Stimulated activated CD4-positive, alpha-beta T cell treated with anti-CD3 and anti-CD28 coated beads, Interleukin-2, amount 100 ng/mL, for 4 hours (primary cell): ENCODE measurements at places on chromosomes 13 and 19.

DNA sequence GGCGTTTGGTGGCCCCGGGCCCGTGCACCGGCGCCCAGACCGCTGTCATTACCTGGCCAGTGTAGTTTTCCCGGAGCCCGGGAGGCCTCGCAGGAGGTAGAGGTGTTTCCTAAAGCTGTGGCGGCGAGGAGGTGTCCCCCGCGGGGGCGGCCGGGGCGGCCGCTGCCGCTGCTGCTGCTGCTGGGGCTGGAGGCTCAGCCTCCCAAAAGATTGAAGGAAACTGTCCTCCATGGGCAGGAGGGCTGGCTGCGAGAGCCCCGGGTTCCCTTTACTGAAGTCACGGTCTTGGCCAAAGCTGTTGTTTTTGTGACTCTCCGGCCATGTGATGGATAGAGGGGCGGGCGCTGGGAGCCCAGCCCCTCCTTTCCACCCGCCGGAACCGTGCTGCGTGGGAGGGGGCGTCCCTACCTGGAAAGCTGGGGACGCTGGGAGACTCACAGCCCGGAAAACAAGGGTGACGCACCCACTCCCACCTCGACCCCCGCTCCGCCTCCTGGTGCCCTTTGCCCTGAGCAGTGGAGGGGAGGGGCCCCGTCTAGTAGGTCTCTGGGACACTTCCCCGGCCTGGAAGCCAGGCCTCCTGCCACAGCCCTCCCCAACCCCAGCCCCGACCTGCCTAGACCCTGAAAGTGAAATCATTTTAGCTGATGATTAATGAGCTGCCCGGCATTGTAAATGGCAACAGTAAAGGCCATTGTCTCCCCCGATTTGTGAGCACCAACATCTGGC lies at the start of gene N4BP2L1:
Gene N4BP2L1 (minus strand): TSS at position 279 of the 729 bp plus-strand sequence. CDS start 48 bp downstream, at position 231.
- DNase-seq = peak; percentile 87

GRCh38 chr19:45066921-45067661 lies 9.2 kb downstream of the ZNF296 start:
- DNase-seq = no peak

GRCh38 chr13:18977857-18978256 lies 203.8 kb downstream of the TUBA3C start:
- DNase-seq = no peak

GRCh38 chr19:52542984-52543664 lies 15.7 kb downstream of the ZNF808 start:
- no peak for DNase-seq

- DNase-seq = peak; percentile 87
Measured at GRCh38 chr13:27171827-27172494, 350 bp upstream of the USP12 start.

DNA sequence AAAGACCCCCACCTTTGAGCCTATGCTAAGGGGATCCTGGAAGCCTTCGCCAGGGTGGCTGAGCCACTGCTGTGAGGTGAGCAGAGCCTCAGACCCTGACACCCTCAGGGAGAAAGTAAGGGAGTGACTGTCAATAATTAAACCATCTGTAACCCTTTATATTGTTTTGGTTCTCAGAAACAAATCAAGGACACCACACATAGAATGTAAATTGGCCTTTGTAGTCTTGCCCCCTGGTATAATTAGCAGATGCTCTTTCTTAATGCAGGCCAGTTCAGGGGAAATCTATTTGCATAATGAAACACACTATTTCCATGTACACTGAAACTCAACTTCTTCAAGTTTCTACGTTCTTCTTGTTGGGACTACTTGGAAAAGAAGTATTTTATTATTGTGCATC lies 127.7 kb upstream of the EDNRB start:
- DNase-seq = no peak

DNA sequence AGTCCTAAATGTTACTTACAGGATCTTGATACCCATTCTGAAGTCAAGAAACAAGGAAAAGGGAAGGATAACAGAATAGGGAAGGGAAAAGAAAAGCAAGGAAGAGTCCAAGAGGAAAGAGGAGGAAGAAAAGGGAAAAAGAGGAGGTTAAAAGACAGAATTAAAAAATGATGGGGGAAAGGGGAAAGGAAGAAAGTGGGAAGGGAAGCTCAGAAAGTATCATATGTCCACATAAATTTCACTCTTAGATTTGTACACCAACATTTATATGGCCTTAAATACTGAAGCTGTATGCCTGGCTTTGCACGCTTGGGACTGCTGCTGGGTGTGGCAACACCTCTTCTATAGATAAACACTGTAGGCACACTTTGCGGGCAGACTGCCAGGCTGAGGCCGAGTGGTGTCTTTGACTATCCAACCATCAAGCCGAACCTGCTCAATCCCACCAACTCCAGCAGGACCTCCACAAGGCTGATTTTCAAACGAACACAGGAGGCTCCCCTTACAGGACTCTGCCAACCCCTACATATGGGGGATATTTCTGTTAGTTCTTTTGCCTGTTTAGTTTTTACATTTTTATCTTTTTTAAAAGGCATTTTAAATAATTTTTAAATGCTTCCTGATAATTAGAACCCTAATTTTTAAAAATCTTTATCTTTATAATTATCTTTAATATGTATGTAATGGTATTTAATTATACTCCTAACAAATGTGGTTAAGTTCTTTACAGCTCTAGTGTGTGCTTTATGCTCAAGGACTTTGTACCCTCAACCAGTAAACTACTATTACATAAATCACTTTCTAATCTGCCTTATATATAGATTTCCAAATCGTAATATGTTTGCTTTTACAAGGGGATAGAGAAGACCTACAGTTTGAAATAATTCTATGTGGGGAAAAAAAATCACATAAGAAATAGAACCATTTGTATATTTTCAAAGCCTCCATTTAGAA lies 154.2 kb downstream of the DIAPH3 start:
- DNase-seq = no peak

GRCh38 chr13:88623150-88623549 lies 952.0 kb downstream of the SLITRK5 start:
- DNase-seq = no peak

DNA sequence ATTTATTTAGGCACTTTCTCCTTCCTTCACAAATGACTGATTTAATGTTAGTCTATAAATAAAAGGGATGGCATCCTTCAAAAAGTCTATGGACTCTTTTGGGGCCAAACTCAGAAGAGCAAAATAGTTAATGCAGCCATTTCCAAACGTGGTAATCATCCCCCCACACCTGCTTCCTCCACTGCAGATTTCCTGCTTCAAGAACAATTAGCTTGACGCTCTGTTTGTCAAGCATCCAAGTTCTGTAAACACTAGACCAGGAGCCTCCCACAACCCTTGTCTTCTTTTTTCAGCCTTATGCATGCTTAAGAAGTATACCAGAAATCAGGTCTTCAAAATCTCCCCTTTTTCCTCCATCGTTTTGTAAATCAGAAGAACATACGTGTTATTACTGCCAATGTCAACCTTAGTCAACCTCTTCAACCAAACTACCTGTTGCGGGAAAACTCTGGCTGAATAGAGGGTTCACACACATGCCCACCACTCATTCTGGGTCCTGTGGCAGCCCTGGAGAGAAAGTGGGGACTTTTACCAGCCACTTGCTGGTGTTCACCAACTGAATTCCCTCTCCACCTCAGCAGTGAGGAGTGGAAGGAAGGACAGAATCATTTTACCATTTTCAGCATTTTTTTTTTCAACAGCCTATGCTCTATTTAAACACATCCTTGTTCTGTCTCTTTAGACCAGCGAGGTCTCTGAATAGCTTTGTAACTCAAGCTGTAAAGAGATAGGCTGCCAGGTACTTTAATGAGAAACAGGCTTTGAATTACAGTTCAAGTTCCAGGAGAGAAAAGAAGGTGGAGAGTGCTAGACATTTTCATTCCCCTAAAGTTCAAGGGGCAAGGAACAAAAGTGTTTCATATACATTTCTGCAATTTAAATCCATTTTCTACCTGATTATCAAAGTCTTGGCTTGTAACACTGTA lies 39.1 kb downstream of the EFNB2 start:
- DNase-seq = no peak

GRCh38 chr13:35483761-35484160 lies 7.3 kb upstream of the MAB21L1 start:
- DNase-seq = no peak

DNA sequence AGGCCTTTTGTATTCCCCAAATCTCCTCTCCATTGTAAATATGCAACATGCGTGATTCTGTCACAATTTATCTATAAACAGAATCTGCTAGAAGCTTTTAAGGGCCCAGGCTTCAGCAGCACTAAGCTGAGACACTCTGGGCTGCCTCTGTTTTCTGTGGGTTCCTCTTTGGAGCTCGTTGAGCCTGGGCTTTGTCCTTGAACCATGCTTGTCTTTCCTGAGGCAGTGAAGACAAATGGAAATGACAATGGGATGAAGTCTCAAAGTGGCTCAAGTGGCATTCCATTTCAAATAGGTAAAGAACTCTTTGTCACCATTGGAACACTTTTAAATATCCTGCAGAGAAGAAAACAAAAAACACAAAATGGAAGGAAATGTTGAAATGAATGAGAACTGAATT lies 40.3 kb downstream of the RASL11A start:
- DNase-seq = no peak

DNA sequence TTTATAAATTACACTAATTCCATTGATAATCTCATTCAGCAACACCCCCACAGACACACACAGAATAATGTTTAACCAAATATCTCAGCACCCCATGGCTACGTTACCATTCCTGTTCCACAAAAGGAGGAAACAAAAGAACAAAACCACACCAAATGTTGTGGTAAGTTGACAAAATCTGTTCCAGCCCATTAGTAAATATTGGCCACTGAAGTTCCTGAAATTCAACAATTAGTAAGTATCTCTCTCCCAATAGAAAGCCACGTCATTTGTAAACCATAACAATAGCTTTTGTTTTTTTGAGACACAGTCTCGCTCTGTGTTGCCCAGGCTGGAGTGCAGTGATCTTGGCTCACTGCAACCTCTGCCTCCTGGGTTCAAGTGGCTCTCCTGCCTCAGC lies 2.3 kb upstream of the FCAR start:
- no peak for DNase-seq

DNA sequence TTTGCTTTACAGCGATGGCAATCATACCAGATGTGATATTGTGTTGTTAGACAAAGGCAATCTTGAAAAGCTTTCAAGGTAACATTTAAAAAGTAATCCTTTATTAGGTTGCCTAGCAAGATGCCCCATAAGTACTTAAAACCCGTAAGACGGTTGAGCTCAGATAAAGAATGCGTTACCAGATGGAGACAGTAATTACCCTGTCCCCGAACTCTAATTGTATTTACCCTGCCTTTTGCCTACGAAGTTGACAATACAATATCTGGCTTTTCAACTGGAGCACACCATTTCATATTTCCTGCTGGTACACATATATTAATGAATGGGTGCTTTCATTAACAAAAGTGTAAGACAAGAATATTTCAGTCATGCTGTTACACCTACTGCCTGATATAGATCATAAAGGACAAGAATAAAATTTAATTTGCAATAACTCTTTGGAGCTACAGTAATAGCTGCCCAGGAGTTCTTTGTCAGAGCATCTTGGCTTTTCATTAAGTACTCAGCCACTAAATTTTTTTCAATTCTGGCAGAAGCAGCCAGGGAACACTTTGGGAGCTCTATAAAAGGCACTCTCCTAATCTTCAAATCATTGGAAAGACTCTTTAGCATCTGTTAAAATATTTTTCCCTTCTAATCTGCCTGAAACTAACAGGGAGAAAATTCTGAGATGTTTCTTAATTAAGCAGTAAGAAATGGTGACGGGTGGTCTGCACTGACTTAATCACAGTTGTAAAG lies 63.8 kb downstream of the DCT start:
- no peak for DNase-seq

- no peak for DNase-seq
Measured at GRCh38 chr19:55348317-55349034, 6.0 kb downstream of the COX6B2 start.

- DNase-seq = no peak
Measured at GRCh38 chr13:98488736-98489135, 88.2 kb downstream of the STK24 start.

DNA sequence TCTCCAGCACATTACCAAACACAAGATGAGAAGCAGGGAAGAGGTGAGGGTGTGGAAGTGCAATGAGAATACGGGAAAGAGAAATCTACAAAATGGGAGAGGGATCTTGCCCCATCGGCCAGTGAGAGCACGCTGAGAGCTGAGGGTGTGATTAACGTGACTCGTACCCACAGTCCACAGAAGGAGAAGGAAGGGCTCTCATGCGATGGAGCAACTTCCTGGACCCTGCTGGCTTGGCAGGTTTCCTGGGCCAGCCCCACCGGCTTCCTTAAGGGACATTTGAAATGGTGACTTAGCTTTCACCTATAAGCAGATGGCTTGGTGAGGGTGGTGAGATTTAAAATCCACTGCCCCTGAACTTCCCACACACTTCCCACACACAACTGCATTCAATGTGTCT lies 740.1 kb downstream of the UQCRFS1 start:
- no peak for DNase-seq

DNA sequence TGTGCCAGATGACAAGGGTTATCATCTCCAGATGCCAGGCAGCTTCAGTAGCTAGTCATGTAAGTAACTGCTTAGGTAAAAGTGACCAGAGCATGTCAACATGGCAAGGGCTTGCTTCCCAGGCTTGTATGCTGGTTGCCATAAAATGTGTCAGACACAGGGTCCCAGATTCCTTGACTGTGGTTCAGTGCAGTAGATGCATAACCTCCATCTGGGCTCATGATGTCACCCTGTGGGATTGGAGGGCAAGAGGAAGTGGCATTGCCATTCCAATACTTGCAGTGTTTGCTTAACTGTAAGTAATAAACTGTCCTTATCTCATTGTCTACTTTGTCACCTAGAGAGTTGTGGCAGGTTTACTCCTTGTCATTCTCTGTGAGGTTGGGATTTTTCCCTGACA lies 226.8 kb downstream of the PCDH17 start:
- no peak for DNase-seq

DNA sequence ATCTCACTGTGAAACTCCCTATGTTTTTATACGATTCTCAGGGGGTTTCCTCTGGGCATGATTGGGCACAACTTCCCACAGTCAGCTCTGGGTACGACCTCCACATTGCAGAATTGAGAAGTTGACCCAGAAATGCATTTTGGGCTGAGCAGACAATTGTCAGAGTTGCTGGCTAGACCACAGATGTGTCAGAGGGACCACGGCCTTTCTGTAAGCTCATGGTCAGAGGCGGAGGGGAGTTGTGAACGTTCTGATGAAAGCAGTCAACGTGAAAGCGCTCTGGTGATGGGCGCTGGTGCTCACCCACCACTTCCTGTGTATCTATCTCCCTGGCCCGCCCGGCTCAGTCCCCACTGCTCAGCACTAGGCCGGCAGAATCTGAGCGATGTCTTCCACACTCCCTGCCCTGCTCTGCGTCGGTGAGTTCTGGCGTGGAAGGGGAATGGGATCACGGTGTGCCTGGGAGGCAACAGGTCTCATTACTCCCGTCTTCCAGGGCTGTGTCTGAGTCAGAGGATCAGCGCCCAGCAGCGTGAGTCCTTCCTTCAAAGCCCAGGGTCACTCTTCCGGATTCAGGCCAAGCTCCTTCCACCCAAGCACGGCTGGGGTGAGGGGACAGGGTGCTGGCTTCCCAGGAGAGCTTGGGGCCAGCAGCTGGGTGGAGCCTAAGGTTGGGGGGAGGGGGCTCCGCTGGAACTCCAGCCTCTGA lies at the start of gene NCR1:
Gene NCR1 (plus strand): TSS at position 346 of the 709 bp plus-strand sequence. CDS start 40 bp downstream, at position 386.
- no peak for DNase-seq

GRCh38 chr19:58549664-58550361 lies 5.1 kb downstream of the CHMP2A start:
- no peak for DNase-seq
